ENCODE measurements at places on chromosomes 2 and 18.

- no peak for DNase-seq
These were observed 439.8 kb downstream of the RNF144A start for GRCh38 chr2:7356909-7357584.

DNA sequence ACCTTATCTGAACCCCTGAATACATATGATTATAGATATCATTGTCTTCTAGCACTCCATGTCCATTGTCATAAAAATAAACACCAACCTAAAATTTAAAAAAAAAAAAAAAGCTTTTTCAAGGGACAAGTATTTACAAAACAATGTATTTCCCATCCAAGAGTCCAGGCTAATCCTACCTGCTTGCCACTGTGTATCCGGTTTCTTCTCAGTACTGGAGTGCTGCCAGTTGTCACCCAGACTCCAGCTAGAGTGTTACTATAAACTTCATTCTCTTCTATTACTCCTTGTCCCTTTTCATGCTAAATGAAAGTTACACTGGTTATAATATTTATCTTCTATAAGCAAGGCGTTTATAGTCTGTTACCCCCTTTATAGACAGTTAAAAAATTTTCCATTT is 35.8 kb downstream of the MSH6 start:
- DNase-seq = no peak

GRCh38 chr2:223978451-223978850 is 21.2 kb downstream of the MRPL44 start:
- no peak for DNase-seq

- DNase-seq = no peak
These were observed 2.4 kb downstream of the MRPL33 start for GRCh38 chr2:27773959-27774358.

DNA sequence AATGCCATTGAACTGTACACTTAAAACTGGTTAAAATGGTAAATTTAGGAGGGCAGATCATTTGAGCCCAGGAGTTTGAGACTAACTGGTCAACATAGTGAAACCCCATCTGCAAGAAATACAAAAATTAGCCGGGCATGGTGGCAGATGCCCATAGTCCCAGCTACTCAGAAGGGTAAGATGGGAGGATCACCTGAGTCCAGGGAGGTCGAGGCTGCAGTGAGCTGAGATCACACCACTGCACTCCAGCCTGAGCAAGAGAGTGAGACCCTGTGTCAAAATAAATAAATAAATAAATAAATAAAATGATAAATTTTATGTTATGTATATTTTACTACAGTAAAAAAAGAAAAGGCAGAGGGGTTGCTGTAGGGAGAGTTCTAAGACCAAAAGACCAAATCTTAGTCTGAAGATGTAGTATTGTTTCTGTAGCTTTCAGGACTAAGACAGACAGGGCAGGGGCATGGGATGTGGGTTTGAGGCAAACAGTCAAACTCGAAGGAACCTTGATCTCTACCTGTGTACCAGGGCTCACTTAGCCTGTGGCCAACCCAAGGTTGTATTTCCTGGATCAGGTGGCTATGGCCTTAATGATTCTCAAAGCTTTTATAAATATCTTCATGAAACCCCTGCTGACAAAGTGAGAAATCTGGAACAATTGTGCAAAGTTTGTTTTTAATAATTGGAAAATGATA is 316.7 kb downstream of the CYRIA start:
- no peak for DNase-seq

DNA sequence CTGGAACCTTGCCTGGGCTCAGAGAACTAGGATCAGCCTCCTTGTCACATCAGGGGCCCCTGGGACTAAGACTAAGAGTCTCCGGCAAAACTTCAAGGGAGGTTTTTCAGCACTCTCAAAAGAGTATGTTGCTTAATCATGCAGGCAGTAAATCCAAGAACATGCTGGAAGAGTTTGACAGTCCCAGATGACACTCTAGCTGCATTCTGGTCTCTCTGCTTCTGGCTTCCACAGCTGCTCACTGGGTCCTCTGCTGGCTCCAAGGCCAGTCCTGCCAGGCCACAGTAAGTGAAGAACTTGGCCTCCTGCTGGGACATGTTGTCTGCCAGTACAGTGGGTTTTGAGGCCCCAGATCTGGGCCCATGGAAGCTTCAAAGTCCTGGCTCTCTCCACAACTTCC is 45.2 kb upstream of the IL1RL1 start:
- no peak for DNase-seq

DNA sequence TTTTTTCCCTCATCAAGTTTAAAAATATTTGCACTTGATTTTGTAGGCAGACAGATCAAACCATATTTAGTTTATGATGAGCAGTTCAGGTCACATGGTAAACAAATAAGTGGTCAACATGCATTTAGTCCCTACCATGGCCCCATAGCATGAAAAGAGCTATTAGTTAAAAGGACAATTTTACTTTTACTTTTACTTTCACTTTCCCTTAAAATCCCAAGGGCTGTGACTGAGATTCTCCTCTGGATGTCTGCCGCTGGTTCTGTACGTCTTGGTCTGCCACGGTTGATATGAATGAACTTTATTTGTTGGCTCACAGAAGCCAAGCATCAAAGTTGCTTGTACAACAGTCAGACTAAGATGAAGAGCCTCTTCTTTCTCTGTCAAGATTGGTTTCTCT is 626.2 kb upstream of the CDH7 start:
- DNase-seq = no peak

- DNase-seq = no peak
These were observed 77.5 kb downstream of the CIB4 start for GRCh38 chr2:26563686-26564085.

All from T47D (cell line).